ENCODE measurements at places on chromosomes 3 and 15. TPM values are rescaled to one million over a fixed set of nuclear protein-coding genes. Genes with fewer than 3 reads are reported as not detected.

Gene MEIS2
- 28.3 TPM for total RNA-seq

Gene PRR23A
- total RNA-seq: not detected

Gene OR5K1
- not detected for total RNA-seq

DNA sequence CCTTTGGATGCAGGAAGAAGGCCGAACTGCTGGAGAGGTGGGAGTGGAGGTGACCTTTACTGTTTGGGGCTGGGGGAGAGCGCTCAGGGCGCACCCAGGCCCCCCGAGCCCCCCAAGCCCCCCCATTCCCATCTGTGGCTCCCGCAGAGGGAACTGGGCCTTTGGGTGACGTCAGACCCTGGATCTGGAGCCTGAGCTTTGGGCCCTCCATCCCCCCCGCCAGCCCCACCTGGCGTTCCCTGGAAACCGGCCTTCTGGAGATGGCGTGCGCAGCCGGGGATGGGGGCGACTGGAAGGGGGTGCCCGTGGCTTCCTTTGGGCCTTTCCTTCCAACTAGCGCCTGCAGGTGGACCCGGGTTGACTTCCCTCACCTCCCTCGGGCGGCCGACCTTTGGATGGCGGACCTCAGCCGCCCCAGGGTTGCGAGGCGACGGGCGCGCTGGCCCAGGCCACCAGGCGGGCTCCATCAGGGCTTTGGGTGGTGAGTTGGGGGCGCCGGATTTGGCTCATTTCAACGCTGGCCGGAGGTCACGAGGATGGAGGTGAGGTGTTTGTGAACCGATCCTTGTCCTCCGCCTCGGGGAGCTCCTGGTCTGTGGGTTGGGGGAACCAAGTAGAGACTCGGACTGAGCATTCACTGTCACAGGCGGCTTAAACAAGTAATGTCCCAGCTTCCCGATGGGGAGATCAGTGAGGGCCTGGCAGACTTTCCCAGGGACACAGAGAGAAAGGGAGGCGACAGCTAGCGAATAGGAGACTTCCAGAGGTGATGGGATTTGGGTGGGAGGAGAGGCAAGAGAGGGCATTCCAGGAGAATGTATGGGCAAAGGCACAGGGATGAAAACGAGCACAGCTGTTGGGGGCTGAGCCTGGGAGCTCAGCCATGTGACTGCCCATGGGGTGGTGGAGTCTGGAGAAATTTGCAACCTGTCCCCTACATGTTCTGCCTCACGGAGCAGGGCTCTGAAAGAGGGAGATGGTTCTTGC is 709 bp downstream of the SCAMP5 start:
- DNase-seq: no peak

- no peak for DNase-seq
Measured at GRCh38 chr3:192825657-192826200, 91.9 kb downstream of the MB21D2 start.

- DNase-seq: no peak
Measured at GRCh38 chr3:117120014-117120413, 410.4 kb downstream of the TUSC7 start.

DNA sequence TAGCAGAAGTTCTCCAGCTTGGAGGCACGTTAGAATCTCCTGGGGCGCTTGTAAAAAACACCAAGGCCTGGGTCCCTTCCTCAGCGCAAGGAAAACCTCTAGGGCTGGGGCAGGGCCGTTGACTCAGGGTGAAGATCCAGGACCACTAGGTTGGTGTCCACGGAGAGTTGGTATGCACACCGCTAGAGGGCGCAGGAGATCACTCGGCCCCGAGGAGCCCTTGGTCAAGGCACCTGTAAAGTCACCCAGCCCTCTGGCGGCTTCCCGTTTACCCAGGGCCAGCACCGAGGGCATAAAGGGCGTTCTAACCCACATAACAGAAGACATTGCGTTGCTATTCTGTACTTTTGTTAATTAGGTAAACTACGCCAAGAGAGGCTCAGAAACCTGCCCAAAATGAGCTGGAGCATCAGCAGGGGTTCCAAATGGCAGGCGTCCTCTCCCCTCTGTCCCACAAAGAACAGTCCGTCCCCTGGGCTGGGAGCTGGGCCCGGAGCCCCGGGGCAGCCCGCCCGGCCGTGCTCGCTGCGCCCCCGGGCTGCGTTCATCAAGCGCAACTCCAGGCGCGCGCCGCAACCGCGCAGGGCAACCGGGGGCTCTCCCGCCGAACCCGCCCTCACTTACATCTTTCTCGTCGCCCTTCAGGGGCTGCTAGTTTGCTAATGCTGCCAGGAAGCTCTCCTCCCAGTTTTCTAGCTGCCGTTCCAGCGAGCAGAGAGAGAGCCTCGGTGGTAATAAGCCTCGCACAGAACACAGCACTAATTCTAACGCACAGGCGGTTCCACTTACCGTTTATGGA is 332.1 kb downstream of the ARRDC4 start:
- no peak for DNase-seq

Gene ENTPD3
- total RNA-seq: not detected

DNA sequence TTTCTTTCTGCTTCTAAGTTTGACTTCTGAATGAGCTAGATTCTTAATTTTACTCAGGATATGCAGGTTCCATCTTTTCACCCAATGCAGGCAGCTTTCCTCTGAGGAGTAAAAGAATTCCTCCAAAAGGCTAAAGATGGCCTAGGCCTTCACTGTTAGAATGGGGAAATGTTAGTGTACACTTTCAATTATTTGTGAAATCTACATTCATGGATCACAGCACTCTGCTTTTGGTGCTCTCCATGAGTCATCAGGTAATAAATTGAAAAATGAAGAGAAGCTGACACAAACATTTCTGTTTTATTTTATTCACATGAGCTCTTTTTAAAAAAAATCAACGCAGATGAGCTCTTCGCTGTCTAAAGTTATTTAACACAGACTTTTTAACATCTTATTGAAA is 502.5 kb upstream of the GOLIM4 start:
- DNase-seq: no peak

Gene SLC12A1
- not detected for total RNA-seq

GRCh38 chr3:197595470-197596185 is 39.9 kb upstream of the BDH1 start:
- no peak for DNase-seq

DNA sequence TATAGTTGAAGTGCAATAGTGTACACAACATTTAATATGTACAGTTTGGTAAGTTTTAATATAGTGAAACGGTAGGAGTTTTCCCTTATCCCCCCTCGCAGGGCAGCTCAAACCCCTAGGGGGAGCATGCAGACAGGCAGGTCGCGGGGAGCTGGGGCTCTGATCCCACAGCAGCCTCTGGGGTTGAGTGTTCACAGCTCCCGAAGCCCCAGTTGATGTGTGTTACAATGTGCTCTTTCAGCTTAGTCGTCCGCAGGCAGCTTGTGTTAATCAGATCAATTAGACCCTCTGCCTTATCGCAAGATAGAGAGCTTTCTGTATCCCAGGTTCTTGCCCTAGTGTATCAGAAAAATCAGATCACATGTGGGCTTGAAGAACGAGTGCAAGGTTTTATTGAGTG is 143.1 kb upstream of the CHRNA7 start:
- DNase-seq: no peak

Gene CPNE4
- total RNA-seq: not detected

GRCh38 chr15:42602501-42602900 is 27.1 kb downstream of the STARD9 start:
- DNase-seq: no peak

DNA sequence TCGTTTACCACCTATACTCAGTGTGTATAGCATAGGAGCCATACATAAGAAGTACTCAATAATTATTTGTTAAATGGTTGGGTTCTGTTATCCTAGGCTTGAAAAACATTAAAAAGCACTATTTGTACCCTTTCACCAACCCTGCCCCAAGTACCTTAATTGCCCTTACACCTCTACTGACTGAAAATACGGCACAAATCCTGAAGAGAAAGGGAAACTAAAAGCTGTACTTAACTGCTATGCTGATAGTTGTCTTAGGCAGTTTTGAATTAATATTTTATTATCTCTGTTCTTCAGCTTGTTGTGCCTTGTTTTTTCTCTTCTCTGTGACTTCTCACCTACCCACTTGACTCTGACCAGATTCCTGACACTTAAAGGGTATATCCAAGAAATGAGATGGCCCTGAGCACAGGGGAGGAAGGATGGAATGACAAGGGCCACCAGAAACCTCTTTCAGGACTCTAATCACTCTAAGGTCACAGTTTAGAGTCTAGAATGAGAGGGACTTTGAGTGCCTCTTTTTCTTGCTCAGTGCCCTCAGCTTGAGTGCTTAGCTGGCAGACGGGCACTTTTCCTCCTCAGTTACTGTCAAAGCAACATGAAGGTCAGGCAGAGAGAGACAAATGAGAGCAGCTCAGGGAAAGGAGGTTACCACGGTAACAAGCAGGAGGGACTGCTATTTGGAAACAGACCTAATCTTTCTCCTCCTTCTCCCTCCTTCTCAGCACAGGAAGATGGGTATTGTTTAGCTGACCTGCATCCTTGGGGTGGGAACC is 136.5 kb downstream of the ZNF609 start:
- DNase-seq: no peak

Gene GPR160
- total RNA-seq: 0.49 TPM

DNA sequence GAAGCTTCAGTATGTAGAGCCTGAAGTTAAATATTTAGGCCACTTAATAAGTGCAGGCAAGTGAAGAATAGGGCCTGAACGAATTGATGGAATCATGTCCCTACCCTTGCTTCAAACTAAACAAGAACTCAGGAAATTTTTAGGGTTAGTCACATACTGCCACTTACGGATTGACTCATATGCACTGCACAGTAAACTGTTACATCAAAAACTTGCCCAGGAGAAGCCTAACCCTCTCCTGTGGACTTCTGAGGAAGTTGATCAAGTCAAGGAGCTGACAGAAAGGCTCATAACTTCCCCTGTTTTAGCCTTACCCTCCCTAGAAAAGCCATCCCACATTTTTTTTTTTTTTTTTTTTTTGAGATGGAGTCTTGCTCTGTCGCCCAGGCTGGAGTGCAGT is 20.6 kb upstream of the KBTBD12 start:
- DNase-seq: no peak
